GM18507 (cell line): ENCODE measurements at places on chromosomes 12 and 14.

GRCh38 chr14:49549446-49549845 lies 36.7 kb downstream of the RPS29 start:
- DNase-seq = no peak

- no peak for DNase-seq
These were observed 168.0 kb downstream of the PIK3C2G start for GRCh38 chr12:18429366-18429765.

- DNase-seq = no peak
These were observed 31.1 kb upstream of the DUSP6 start for GRCh38 chr12:89383235-89384049.

GRCh38 chr12:89965993-89966392 lies 257.4 kb upstream of the ATP2B1 start:
- no peak for DNase-seq

DNA sequence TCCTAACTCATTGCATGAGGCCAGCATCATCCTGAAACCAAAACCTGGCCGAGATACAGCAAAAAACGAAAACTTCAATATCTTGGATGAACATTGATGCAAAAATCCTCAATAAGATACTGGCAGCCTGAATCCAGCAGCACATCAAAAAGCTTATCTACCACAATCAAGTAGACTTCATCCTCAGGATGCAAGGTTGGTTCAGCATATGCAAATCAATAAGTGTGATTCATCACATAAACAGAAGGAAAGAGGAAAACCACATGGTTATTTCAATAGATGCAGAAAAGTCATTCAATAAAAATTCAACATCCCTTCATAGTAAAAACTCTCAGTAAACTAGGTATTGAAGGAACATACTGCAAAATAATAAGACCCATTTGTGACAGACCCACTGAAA lies 56.5 kb upstream of the PPFIA2 start:
- DNase-seq = no peak

DNA sequence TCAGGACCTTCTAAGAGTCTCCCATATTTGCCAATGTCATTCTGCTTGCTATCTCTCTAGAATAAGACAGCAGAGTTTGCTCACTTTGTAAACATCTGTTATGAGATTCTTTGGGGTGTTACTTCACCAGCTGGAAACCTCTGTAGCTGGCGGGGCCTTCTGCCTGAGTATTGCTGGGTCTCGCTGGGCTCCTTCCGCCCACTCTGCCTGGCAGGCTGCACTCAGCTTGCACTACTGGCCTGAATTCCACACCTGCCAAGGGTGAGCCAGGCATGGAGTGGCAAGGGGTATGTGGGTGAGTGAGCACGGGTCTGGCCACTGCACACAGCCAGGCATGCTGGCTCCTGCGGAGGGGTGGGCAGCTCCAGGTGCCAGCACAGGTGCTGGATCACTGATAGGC lies 267.3 kb upstream of the PDE3A start:
- no peak for DNase-seq

- DNase-seq = no peak
These were observed 8.7 kb downstream of the PHB2 start for GRCh38 chr12:6961695-6962284.

DNA sequence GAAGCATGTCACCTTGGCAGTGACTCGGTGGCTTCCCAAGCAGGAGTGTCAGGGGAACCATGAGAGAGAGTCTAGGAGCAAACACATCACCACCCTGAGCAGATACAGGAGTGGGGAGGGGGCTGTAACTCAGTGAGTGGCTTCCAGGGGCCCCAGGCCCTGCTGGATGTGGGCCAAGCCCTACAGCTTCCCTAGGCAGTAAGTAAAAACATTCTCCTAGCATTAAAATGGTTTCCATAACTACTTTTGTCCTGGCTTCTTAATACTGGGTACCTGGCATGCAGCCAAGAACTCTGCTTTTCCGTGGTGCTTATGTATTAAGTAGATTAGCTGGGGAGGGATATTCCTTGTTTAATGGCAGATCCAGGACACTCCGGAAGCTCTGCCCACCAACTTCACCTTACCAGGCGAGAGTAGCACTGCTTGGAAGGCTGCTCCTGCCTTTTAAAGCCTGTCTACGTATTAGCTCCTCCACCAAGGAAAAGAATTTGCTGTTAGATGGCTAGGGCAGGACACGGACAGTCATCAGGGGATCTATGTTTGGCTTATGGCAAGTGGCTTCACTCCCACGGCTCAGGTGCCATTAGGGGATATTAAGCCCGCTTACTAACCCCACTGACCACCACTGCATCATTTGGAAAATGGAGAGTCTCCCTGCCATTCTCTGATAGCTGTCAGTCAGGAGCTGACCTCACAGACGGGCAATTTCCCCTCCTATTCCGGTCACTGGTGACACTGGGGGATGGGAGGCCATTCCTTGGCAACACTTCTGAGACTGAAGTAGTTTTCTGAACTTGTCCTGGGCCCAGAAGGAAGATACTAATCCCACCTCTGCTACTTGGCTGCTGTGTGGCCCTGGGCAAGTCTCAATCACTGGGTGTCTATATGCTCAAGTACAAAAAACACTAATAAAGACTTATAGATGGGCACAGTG lies 22.8 kb downstream of the OTUB2 start:
- no peak for DNase-seq

DNA sequence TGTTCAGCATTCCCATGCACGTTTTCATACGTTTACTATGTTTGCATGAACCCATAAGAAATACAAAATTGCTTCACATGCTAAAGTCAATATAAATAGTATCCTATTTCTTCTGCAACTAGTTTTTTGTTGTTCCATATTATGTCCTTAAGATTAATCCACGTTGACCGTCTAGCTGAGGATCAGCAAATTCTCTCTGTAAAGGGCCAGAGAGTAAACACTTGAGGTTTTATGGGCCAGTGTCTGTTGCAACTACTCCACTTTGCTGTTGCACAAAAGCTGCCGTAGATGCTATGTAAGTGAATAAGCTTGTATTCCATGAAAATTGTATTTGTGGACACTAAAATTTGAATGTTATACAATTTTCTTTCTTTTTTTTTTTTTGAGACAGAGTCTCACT lies 21.1 kb upstream of the PITPNM2 start:
- no peak for DNase-seq

DNA sequence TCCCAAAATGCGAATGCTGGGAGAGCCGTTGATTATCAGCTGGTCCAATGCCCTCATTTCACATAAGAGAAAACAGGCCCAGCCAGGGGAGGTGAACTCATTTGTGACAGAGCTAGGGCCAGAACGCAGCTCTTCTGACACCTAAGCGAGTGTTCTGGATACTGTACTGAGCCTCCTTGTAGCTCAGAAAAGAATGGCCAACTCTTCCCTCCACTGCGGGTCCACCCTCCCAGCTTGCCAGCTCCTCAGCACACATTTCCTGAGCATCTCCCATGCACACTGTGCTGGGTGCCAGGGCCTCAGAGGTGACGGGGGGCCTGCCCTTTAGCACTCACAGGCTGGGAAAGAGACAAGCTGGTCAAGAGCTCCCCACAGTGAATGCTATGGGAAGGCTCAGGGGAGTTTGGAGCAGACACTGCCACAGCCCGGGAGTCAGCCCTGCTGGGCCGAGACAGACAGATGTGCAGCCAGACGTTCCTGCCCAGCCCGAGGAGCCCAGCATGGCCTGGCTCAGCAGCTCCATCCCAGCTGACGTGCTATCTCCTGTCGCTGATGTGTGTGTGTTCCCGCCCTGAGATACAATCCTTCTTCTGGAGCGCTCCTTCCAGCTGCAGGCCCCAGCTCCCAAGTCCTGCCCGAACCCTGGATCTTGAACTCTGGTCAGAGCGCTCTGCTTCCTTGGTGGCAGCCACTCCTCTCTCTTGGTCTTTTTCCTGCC lies 3.5 kb downstream of the CMTM5 start:
- no peak for DNase-seq

GRCh38 chr14:72519543-72519942 lies 374.4 kb downstream of the DPF3 start:
- no peak for DNase-seq

DNA sequence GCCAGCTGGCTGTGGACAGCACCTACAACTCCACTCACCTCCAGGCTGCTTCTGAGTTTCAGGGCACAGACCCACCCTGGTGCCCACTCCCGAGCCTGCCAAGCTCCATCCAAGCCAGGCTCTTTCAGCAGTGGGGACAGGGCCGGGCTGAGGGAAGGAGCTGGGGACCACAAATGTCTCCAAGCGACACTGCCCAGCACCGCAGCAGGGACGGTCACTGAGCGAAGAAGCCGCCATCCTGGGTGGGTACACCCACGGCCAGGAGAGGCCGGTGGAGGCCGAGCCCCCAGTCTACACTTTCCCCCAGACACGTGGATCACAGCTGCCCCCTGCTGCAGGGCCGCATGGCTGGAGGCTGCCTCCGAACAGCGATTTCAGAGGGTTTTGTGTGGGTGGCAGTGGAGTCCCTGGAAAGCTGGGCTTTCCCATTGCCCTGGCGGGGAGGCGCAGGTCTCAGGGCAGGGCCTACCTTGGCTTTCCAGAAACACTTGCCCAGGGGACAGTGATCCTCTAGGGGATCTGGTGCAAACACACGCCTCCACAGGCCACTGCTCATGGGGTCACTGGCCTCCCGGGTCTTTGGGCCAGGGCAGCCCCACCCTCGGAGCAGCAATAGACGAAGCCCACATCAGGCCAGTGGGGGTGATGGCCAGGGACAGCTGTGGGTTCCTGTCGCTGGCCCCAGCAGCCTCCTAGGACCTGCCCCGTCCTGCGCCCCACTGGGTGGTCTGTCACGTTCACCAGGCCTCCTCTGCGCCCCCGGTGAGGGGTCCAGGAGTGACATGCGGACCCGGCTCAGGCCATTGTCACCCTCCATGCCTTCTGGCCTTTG lies 1.2 kb upstream of the GPR132 start:
- DNase-seq = no peak

DNA sequence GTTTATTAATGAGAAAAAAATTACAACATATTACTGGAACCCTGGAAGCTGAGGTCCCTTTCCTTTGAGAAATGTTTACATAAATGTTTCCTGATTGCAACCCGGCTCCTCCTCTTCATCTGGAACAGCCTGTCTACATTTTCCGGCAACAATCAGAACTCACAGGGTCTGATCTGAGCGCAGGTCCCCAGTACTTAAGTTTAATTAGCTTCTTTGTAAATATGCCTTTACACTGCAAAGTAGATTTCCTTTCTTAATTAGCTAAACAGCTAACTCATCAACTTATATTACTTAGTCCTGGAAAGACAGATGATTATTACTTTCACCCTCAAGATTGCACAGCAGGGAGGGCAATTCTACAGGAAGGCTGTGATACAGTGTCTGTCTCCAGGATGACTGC lies 213.0 kb downstream of the MON2 start:
- no peak for DNase-seq

- DNase-seq = no peak
These were observed 16.5 kb downstream of the JAG2 start for GRCh38 chr14:105151838-105152793.

GRCh38 chr12:94602024-94602423 lies 48.3 kb downstream of the TMCC3 start:
- no peak for DNase-seq

- no peak for DNase-seq
These were observed 9.8 kb downstream of the CCER1 start for GRCh38 chr12:90945070-90945649.

- no peak for DNase-seq
These were observed 4.5 kb downstream of the HAUS4 start for GRCh38 chr14:22952418-22952817.

DNA sequence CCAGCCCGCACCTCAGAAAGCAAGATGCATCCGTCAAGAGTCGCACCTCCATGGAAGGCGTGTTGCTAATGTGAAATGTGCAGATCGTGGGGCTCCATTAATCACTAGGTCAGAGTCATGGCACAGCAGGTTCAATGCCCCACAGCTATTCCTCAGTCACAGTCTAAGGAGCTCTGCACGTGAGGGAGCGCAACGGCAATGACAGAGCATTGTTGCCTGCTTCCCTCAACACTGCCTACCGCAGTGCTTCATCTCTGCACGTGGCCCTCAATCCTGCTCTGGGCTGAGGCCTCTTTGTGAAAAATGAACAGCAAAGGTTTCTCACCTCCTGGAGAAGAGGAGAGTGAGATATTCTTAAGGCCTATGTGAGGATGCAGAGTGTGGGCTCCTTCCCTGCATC lies 995.2 kb upstream of the TMEM132C start:
- no peak for DNase-seq
